Activated CD4-positive, CD25-positive, alpha-beta regulatory T cell (primary cell): ENCODE measurements at places on chromosomes 6 and 20.

GRCh38 chr6:150211700-150212511, 69.1 kb downstream of the PPP1R14C start:
- no peak for DNase-seq

DNA sequence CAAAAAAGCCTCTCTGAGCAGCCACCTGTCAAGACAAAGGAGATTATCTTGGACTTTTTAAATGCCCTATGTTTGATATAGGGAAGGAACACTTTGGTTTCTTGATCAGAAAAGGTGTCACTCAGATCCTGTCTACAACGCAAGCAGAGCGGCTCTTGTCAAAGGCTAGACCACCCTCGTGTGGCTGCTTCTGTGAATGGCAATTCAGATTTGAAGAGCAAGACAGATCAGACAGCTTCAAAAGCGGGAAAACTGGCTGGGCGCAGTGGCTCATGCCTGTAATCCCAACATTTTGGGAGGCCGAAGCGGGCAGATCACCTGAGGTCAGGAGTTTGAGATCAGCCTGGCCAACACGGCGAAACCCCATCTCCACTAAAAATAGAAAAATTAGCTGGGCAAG, 10.1 kb upstream of the NXT1 start:
- DNase-seq: no peak

DNA sequence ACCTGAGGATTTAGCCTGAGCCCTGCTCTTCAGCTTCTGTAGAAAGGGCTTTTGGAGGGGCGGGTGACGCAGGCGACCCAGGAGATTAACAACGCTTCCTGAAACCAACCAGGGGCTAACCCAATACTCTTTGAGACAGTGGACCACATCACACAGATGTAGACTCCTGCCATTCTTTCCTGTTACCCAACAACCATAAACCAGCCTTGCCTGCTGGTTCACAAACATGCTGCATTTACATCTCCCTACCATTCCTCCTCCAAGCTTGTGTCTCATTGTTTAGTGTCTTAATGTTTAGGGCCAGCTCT, 28.3 kb downstream of the PPP1R16B start:
- DNase-seq: no peak

- no peak for DNase-seq
Observed at GRCh38 chr6:125612345-125612846, 137.0 kb upstream of the HEY2 start.

- DNase-seq: no peak
Observed at GRCh38 chr6:157840776-157841175, 17.7 kb downstream of the SNX9 start.

GRCh38 chr6:154653385-154653784, 79.8 kb upstream of the SCAF8 start:
- no peak for DNase-seq

DNA sequence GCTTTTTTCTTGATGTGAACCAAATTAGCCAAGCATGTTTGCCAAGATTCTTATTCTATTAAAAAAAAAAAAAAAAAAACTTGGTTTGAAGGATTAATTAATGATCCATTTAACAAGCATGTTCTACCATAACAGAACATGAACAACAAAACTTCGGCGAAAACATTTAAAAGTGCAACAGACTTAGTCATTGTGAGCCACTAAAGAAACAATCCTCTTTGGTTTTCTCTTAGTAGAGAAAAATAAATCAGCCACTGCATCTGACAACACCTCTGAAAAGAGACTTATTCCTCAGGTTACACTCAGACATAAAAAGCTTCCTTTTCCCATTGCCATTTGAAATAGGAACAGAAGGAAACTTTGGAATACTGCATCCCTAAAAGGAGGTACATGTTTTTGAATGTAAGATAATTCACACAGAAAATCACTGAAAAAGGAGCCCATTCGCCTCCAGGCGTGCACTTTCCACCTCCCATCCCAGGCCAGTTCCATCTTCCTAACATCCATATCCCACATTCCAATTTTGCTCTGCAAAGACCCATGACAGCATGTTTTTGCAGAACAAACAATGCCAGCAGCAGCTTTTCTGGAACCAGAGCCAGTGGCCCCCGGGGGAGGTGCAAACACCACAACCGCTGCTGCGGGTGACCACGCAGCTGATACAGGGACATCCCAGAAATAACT, 79.5 kb downstream of the ZMYND8 start:
- DNase-seq: no peak

GRCh38 chr6:48667797-48668196, 556.8 kb upstream of the PTCHD4 start:
- no peak for DNase-seq

- no peak for DNase-seq
Observed at GRCh38 chr6:161237176-161237575, 36.7 kb downstream of the AGPAT4 start.

DNA sequence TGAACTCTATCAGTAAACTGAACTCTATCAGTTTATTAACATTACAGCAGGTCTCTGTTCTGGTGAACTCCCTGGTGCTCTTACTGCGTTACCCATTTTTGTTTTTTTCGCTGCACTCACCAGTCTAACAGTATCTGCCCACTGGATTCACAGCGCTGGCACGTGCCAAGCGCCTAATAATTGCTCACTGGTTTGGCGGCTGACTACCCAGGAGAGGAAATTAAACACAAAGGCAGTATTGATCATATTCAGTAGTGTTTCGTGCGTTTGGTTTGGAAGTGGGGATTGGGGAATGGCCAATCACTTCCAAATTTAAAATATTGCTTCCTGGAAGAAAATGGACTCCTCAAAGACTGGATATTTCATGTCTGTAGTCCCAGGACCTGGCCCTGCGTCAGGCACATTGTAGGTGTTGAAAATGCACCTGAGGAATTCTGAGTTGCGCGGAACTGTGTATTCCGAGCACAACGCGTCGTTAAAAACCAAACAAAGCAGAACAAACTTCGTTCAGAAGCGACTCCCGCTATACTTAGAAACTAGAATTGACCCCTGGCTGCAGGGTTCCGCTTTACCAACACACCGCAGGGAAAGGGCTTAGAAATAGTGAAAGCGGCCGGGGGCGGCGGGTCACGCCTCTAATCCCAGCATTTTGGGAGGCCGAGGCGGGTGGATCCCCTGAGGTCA, 1.1 kb upstream of the RPS12 start:
- DNase-seq: no peak

DNA sequence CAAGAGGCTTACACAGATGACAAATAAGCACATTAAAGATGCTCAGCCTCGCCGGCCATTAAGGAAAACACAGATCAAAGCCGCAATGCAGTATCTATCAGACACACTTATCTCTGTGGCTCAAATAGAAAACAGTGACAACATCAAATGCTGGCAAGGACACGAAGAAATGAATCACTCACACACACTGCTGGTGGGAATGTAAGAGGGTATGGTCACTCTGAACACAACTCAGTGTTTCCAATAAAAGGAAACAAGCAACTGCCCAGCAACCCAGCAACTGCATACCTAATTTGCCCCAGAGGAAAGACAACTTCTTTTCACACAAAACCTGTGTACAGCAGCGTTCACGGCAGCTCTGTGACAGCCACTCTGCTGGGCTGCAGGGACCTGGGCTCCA, 155.8 kb downstream of the WDR27 start:
- no peak for DNase-seq

DNA sequence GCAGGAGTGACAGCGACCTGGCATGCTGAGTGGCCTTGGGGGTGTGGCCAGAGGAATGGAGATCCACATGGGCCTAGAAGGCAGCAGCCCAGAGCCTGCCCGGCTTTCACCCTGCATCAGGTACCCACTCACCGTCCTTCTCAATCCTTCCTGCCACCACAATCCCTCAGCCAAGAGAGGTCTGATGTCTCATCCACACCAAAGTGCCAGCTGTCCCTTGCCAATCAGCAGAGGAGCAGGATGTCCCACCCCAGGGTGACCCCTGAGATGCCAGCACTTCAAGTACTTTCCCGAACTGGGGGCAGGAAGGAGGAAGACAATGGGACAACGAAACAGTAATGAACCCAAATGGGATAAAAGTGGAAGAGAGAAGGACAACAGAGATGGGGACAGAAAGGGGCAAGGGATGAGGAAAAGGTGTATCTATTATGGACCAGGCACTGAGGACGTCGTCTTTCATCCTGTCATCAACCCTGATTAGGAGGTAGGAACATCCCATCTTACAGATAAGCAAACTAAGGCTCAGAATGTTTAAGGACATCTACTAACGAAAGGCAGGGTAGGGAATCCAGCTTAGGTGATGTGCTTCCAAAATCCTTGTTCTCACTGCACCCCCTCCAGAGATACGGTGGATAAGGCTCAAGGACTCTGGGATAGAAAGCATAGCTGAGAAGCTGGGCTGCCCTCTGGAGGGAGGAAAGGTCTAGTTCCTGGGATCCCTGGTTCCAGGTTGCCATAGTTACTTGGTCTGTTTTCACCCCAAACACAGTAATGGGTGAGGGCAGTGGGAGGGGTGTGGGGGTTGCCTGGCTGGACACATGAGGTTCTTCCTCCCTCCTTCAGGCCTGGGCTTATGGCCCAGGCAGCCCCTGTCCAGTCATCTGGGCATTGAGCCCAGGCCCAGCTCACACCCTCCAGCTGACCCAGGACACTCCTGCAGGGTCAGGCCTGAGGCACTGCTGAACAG, 4.5 kb upstream of the TNXB start:
- DNase-seq: no peak
